ENCODE measurements at places on chromosomes 2 and 18.

DNA sequence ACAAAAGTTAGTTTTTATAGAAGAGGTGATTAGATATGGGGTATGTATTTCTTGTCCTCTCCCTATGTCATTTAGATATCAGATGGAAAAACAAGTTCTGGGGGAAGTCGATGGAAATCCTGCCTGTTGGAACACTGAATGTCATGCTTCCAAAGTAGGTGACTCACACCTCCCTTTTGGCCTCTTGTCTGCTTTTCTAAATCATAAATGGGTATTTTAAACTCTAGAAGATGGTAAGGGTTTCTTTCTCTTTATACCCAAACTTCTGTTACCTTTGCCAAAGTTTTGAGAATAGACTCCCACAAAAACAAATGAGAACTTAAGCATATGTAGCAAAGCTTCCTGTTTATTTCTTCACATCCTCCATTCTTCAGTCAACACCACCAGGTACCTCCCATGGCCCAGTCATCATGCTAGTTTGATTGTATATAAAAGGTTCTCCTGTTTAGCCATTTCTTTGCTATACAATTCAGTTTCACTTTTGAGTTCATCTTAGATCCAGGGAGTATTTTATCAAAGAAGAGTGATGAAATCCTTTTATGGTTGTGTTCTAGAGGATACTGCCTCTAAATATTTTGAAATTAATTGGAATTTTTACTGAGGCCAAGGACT, 63.9 kb downstream of the PRKRA start:
- DNase-seq: no peak

DNA sequence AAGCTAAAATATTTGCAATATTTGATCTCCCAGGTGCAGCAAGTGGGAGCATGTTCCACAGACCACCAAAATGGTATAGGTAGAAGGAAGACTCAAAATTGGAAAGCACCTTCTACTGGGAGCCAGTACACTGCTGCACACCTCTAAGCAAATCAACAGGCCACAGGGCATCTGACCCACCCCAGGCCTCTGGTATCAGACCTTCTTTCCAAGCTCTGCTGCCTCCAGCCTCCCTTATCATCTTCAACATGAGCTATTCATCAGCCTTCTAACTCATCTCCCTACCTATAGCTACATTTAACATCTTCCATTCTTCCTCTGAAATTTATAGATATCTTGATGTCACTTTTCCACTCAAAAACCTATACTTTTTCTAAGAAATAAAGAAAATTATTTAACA, 294.8 kb downstream of the ZEB2 start:
- no peak for DNase-seq

GRCh38 chr2:109435901-109436598, 177.7 kb downstream of the SEPTIN10 start:
- no peak for DNase-seq

- DNase-seq: no peak
These were observed 50.4 kb upstream of the CTIF start for GRCh38 chr18:48488388-48488850.

DNA sequence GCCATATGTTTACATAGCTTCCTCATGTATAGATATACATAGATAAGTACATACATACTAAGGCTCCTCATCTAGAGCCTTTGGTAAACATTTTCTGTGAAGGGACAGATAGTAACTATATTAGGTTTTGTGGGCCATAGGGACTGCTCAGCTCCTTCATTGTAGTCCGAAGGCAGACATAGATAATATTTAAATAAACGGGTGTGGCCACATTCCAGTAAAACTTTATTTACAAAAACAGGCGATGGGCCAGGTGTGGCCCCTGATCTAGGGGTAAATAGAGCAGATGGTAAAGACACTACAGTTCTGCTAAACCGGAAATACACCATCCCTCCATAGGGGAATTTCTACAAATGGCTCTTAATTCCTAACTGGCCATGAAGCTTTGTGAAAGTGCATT, 7.3 kb downstream of the COQ10B start:
- DNase-seq: no peak

DNA sequence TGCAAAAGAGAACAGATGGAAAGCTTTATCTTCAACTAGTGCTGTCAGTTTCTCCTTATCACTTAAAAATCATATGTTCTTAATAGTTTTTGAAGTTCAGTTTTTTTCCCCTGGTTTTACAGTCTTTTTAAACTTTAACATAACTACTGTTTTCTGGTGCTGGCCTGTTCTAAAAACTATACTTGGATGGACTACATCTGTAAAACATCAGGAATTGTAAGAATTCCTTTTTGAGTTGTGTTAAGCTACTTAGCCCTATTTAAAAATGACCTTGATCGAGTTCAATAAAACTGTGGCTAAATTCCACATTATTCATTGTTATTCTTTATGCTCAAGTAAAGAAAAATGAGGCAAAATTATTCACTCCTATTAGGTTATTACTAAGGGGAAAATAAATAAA, 397.7 kb downstream of the NUP35 start:
- DNase-seq: no peak

DNA sequence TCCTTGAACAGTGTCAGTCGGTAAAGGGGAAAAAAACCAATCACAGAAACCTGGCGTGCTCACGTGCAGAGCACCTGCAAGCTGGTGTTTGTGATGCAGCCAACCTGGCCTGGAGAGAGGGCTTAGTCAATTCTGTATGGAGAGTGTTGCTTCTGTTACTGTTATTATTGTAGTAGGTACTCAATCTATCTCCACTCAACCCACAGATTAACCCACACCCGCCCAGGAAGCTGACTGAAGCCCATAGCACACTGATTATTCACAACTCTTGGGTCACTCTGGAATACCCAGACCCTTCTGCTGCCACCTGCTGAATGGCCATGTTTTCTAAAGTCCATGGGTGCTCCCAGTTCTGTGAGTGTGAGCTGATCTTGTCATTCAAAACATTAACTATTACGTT, 53.9 kb downstream of the TNFRSF11A start:
- DNase-seq: no peak

DNA sequence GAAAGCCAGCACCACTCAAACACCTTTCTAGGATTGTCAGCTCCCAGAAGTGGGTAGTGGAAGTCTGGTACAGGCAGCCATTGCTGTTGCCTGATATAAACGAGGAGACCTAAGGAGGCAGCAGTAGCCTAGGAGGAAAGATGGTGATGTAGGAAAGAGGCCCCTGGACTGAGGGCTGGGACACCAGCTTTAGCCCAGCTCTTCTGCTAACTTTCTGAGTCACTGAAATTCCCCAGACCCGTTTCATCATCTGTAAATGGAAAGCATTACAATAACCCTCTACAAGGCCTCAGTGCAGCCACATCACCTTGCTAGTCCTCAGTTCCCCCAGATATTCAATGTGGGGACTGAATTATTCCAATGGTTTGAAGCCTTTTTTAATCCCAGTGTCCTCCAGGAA, 336.5 kb downstream of the TNS1 start:
- DNase-seq: no peak

- no peak for DNase-seq
These were observed 232.1 kb downstream of the LOXHD1 start for GRCh38 chr18:46424898-46425297.

GRCh38 chr2:100040906-100041305, 101.5 kb downstream of the AFF3 start:
- no peak for DNase-seq

- DNase-seq: no peak
These were observed 300.3 kb upstream of the GULP1 start for GRCh38 chr2:187991389-187991788.

- DNase-seq: no peak
These were observed 8.2 kb downstream of the FBXO11 start for GRCh38 chr2:47897883-47898731.

GRCh38 chr2:60808330-60808801, 52.3 kb downstream of the PAPOLG start:
- no peak for DNase-seq

DNA sequence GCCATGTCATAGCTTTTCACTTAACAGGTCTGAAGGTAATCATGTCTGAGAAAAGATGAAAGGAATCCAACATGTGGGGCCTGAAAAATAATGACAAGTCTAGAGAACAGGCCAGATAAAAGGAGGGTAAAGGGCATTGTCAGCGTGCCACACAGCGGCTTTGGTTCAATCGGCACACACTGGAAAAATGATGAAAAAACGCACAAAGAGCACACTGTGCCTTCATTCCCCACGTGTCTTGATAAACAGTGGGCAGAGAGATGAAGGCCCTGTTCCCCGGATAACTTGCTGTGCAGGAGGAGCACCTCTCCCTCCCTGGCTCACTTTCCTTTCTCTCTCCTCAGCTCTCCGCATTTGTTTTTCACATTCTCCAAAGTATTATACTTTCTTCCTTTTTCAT, 766.3 kb downstream of the TDRD15 start:
- DNase-seq: no peak

- DNase-seq: no peak
These were observed 193 bp downstream of the MBOAT2 start for GRCh38 chr2:9003366-9003615.
